ENCODE measurements at places on chromosomes 12 and 14. TPM values are rescaled to one million over a fixed set of nuclear protein-coding genes. Genes with fewer than 3 reads are reported as not detected.

DNA sequence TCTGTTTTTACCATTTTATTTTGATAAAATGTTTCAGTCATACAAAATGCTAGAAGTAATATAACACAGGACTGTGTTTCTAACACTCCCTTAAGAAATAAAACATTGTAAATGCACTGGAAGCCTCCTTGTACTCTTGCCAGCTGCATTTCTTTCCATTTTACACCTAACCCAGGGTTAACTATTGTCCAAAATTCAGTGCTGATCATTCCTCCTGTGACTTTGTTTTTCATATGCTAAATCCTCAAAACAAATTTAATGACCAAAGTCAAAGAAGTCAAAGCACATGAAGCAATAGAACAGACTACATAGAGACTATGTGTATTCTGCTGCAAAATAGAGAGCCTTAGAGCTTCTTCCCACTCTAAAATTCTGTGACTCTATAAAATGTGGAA is 420.3 kb upstream of the PRICKLE1 start:
- no peak for DNase-seq

Gene BIN2
- not detected for total RNA-seq

DNA sequence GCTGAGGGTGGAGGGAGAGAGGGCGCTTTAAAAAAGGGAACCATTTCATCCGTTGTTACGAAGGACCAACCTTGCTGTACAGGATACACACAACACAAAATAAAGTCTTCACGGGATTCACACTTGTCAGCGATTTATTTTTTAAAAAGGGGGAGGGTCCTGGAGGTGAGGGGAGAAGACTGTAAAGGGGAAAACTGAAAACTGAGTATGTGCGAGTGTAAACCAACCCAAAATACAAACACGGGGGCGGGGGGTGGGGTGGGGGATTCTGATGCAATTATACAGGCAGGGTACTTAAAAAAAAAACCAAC is 499 bp upstream of the PRKAG1 start:
- DNase-seq: no peak

DNA sequence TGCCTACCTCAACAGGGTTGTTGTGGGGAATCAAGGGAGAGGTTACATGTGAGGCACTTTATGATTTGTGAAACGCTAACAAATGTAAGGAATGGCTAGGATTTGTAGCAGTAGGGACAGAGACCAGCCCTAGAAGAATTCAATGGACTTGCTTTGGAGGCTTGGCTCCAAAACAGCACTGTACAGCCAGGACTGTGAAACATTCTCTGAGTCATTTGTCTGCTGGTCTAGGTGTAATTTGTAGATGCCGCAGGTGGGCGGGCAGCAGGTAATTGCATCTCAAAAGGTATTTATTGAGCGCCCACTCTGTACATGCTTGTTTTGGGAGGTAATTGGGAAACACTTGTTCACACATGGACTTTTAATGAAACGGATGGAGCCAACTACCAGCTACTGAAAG is 11.4 kb downstream of the SLC7A8 start:
- no peak for DNase-seq

Gene AICDA
- not detected for total RNA-seq

Measured in LHCN-M2 (cell line).